ENCODE measurements at places on chromosomes 7 and 10. TPM values are rescaled to one million over a fixed set of nuclear protein-coding genes. Genes with fewer than 3 reads are reported as not detected.

- H3K4me3 ChIP-seq, result no peak overlapping the region
- no peaks in the 10 kb centered on the region for H3K27me3 ChIP-seq
- H3K36me3 ChIP-seq, result no peaks in the 10 kb centered on the region
- no peaks in the 10 kb centered on the region for H3K4me1 ChIP-seq
- no peak overlapping the region for H3K27ac ChIP-seq
- no peak for DNase-seq
Observed at GRCh38 chr7:85828614-85829013, 641.8 kb upstream of the SEMA3D start.

- no peaks in the 10 kb centered on the region for H3K27me3 ChIP-seq
- DNase-seq, result no peak
- no peak overlapping the region for H3K27ac ChIP-seq
- H3K4me1 ChIP-seq, result no peaks in the 10 kb centered on the region
- no peak overlapping the region for H3K4me3 ChIP-seq
Observed at GRCh38 chr7:12826079-12826478, 138.6 kb downstream of the ARL4A start.

GRCh38 chr7:24764972-24765744 lies 7.9 kb upstream of the GSDME start:
- no peaks in the 10 kb centered on the region for H3K36me3 ChIP-seq
- H3K27me3 ChIP-seq, result peaks cover 28% of the 10 kb centered on the region
- no peak overlapping the region for H3K4me3 ChIP-seq
- H3K4me1 ChIP-seq, result no peaks in the 10 kb centered on the region

GRCh38 chr10:17838080-17838648 lies 29.0 kb downstream of the MRC1 start:
- H3K27ac ChIP-seq, result no peak overlapping the region
- no peaks in the 10 kb centered on the region for H3K4me1 ChIP-seq
- DNase-seq, result no peak
- no peaks in the 10 kb centered on the region for H3K36me3 ChIP-seq
- H3K4me3 ChIP-seq, result no peak overlapping the region

GRCh38 chr7:936386-937054 lies 18.0 kb downstream of the ADAP1 start:
- H3K4me3 ChIP-seq, result no peak overlapping the region
- H3K27me3 ChIP-seq, result no peaks in the 10 kb centered on the region
- no peaks in the 10 kb centered on the region for H3K36me3 ChIP-seq
- DNase-seq, result peak; percentile 10
- no peaks in the 10 kb centered on the region for H3K4me1 ChIP-seq
- H3K27ac ChIP-seq, result no peak overlapping the region

DNA sequence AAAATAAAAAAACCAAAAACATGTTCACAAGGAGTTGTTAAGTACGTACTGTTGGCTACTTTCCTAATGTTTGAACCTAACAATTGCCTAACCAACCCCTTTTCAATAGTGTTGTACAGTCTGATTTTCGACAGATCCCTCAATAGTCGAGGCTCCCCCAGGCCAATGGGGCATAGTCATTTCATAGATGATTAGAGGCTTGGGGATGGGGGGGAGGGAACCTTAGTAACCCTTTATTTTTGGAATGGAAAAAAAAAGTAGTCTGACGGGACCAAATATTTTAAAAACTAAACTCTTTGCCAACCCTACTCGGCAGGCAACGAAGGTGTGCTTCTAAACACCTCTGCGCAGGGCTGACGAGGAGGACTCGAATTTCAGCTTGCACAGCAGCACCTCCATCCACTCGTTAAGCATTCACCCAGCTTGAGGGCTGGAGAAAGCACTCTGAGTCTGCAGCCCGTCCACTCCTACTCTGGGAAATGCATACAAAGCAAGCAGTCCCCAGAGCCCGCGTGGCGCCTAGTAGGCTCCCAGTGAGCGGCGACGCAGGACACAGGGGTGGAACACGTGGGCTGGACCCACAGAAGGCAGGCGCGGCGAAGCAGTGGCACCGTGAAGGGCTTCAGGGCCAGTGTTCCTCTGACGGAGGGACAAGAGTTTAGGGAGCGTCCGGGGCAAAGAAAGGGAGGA lies 899 bp downstream of the PUS7 start:
- H3K4me1 ChIP-seq, result peaks cover 7% of the 10 kb centered on the region
- no peaks in the 10 kb centered on the region for H3K27me3 ChIP-seq
- peak overlapping the region; percentile 89 for H3K27ac ChIP-seq
- peak overlapping the region; percentile 58 for H3K4me3 ChIP-seq

Gene KCNIP2
- total RNA-seq, result 1.1 TPM

Gene PSMC2
- total RNA-seq, result 59.9 TPM

Gene FEZF1
- total RNA-seq, result not detected

Gene TRPV5
- not detected for total RNA-seq

Data from transverse colon (tissue), 4 donors.